NCI-H1417 treated with DMSO at 0.1 percent for 48 hours (cell line): ENCODE measurements at places on chromosomes 7 and 10.

- DNase-seq: no peak
Observed at GRCh38 chr10:76149602-76150138, 718.2 kb downstream of the LRMDA start.

DNA sequence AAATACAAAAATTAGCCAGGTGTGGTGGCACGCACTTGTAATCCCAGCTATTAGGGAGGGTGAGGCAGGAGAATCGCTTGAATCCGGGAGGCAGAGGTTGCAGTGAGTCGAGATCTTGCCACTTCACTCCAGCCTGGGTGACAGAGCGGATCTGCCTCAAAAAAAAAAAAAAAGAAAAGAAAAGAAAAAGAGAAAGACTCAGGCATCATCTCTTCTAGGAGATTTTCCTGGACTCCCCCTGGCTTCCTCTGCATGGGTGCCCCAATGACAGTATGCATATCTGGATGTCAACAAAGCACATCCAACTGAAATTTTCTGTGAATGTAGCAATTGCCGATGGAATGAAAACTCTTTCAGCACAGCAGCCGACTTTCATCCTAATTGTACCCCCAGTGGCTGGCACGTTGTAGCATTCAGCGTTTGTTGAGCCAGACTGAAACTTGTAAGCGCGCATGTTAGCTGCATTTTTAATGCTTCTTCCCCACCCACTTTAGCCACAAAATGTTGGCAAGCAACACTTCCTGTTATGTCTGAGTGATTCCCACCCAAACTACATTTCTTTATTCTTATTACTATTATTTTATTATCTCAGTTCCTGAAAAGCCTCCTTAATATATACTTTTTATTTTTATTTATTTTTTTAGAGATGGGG, 70.2 kb downstream of the PRTFDC1 start:
- no peak for DNase-seq

- DNase-seq: no peak
Observed at GRCh38 chr10:130745251-130745650, 566.3 kb downstream of the TCERG1L start.

GRCh38 chr7:155344270-155344617, 46.6 kb downstream of the INSIG1 start:
- DNase-seq: no peak

DNA sequence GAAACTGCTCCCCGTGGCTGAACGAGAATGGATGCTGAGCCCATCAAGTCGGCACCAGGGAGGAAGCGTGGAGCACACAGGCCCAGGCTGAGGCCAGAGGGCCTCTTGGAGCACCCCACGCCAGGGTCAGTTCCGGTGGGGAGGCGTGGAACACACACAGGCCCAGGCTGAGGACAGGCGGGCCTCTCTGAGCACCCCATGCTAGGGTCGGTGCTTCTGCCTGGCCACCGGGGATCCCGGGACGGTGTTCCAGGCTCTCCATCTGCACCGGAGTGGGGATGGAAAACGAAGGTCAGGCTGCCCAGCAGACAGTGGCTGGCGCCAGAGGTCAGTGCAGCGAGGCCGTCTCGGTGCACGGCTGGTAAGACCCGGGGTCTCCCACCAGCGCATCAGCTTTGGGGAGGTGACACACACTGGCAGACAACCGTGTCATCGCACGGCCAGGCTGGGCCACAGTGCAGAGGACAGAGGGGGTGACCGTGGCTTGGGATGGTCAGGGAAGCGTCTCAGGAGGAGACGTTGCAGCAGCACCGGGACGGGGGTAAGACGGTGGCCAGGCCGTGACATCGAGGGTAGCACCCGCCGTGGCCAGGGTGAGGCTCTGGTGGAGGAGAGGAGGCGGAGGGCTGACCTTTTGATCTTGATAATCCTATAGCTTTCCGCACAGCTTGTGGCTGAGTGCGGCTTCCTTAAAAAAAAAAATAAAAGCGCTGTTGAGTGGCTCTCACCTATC, 203.9 kb downstream of the ELFN1 start:
- DNase-seq: no peak

GRCh38 chr7:44331682-44332081, 6.3 kb upstream of the CAMK2B start:
- no peak for DNase-seq

DNA sequence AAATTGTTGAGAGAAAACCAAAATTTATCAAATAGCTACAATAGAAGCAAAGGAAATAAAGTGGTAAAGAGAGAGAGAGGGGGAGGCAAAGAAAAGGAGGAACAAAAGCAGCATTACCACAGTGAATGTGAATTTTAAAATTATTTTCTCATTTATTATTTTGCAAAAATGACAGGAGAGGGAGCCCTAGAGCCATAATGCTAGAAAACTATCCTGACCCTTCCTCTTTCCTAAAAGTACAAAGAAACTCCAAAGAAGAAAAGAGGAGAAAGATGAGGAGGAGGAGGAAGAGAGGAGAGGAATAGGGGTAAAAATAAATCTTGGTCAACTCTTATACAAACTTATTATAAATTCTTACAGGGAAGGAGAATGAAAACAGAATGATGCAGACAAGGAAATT, 921.5 kb downstream of the NRG3 start:
- DNase-seq: no peak

GRCh38 chr10:133141958-133142340, 18.1 kb upstream of the KNDC1 start:
- no peak for DNase-seq

DNA sequence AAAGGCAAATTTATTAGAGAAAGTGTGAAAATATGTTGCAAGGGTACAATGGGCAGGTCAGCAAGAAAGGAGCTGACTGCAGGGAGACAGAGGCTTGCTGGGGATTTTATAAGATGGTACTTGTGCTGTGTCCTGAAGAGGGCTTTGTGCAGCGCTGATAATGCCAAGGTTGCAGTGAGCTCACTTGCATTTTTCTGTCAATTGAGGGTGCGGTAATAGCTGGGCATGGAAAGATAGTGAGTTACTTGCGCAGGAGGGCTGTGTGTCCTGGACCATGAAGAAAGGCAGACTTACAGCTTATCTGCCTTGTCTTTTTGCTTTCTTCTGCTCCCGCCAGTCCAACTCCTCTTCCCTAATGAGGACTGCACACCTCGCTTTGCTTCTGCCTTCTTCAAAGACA, 12.5 kb downstream of the CDC123 start:
- DNase-seq: no peak

DNA sequence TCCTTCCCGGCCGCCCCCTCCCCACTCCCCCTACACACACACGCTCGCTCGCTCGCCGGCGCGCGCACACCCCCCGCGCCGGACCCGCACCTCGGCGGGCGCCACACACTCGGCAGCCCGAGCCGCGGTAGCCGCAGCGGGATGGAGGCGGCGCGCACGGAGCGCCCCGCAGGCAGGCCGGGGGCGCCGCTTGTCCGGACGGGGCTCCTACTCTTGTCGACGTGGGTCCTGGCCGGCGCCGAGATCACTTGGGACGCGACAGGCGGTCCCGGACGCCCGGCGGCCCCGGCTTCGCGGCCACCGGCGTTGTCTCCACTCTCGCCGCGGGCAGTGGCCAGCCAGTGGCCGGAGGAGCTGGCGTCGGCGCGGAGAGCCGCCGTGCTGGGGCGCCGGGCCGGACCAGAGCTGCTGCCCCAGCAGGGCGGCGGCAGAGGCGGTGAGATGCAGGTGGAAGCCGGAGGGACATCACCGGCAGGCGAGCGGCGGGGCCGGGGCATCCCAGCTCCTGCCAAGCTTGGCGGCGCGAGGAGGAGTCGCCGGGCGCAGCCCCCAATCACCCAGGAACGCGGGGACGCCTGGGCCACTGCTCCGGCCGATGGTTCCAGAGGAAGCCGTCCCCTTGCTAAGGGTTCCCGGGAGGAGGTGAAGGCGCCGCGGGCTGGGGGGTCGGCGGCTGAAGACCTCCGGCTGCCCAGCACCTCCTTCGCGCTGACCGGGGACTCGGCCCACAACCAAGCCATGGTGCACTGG, at the start of gene SORCS3:
Gene SORCS3, plus strand, starts transcription at position 104 of the 750 bp plus-strand sequence.
- DNase-seq: no peak

GRCh38 chr7:149774237-149775175, 1.1 kb upstream of the ZNF467 start:
- DNase-seq: no peak

DNA sequence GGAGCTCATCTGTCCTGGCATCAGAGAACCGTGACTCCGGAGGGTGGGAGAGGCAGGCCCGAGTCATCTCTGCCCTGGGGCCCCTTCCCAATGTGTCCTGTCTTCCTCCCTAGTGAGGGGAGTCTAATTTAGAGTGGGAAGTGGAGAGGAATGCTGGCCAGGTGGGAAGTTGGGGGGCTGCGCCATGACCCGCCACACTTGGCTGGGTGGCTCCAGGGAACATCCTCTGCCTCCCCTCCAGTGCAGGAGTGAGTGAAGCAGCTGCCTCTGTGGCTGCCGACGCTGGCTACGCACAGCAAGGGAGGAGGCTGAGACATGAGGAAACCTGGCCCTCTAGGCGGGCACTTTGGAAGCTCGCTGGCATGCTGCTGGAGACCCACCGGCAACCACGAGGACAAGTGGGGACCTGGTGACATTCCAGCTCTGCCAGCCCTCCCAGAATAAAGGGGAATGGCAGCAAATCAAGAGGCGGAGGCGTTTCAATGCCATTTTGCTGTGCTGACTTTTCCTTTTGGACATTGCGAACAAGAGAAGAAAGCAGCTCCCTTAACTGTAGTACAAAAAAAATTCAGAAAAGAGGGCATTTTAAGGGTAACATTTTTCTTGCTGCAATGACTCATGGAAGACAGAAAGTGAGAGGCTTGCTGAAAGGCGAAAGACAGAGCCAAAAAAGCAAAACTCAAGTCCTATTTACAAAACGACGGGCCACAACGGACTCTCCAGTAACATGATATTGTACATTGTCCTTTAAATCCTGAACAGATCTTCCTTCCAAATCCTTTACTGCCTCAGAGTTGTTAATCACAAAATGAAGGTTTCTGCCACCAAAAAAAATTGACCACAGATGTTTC, 121.2 kb upstream of the PITRM1 start:
- no peak for DNase-seq
